ENCODE measurements at places on chromosomes 3 and 15.

GRCh38 chr3:47019201-47019600 lies 39.7 kb downstream of the NBEAL2 start:
- DNase-seq: no peak

DNA sequence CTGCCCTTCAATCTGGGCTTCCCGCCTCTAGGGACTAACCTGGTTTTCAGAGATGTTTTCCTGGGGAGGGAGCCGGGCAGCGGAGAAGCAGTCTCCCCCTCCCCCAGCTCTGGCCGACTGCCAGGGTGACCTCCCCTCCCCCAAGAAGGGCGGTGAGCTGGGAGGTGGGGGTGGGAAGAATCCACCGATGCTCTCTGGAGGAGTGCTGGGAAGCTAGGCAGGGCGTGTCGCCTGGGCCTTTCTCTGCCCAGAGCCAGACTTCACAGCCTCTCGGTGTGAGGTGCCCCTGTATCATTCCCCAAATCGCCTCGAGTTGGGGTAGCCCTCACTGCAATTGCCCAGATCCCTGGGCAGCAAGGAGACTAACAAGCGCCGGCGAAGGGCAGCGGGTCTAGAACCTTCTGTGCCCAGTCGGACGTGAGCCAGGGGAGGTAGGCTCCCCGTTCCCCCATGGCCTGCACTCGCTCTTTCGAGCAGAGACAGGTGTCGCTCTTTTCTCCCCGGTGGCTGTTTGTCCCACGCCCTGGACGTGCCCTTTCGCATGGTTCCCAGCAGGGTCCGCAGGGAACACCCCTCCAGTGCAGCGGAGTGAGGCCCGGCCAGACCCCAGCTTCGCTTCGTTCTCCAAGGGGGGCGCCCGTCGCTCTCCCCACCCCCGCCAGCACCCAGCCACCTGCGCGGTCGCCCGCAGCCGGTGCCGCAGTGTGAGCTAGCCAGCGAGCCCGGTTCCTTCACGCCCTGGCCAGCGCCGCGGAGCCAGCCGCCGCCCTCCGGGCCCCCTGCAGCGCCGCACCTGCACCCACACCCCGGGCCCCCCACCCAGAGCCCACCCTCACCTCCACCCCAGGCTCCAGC lies 1.1 kb downstream of the RAB6B start:
- DNase-seq: no peak

GRCh38 chr3:50714946-50715345 lies 40.2 kb downstream of the DOCK3 start:
- DNase-seq: no peak

DNA sequence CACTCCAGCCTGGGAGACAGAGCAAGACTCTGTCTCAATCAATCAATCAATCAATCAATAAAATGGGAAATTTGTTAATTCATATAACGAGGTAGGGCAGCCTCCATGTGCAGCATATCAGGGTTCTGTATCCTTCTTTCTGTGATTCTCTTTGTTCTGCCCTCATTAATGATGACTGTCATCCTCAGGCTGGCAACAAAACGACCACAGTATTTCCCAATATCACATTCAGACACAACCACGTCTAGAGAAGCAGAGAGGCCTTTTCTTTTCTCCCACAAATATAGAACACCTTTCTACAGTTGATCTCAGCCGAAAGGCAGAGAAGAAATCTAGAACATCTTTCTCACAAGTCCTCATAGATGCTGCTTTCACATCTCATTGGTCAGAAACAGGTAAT lies 11.2 kb downstream of the CEP19 start:
- no peak for DNase-seq

DNA sequence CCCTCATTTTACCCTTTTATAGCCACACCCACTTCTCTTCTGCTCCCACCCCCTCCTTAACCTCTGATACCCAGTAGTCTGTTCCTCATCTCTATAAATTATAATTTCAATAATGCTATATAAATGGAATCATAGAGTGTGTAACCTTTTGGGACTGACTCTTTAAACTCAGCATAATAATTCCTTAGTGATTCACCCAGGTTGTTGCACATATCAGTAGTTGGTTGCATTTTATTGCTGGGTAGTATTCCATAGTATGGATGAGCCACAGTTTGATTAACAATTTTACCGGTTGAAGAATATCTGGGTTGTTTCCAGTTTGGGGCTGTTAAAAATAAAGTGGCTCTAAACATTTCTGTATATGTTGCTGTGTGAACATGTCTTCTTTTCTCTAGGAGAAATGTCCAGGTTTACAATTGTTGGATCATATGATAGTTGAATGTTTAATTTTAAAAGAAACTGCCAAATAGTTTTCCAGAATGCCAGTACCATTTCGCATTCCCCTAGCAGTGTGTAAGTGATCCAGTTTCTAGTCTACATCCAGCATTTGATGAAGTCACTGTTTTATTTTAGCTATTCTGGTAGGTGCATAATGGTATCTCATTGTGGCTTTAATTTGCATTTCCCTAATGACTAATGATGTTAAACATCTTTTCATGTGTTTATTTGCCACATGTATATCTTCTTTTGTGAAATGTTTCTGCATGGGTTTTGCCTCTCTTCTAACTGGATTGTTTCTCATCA lies 68.5 kb downstream of the VPS8 start:
- no peak for DNase-seq

- DNase-seq: peak; percentile 42
These were observed 80.0 kb downstream of the SQOR start for GRCh38 chr15:45714590-45715488.

DNA sequence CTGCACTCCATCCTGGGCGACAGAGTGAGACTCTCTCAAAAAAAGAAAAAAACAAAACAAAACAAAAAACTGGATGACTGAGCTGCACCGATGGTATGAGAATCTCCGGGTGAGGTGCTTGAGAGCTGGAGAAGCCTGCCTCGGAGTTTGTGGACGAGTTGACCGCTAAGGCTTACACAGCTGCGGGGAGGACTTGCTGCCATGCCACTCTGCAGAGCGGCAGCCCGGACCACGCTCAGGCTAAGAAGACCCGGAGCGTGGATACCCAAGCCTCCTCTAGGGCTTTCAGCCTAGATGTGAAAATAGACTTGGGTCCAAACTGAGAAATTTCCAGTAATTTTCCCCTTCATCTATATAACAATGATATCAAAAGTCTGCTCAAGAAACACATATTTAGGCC lies 16.0 kb downstream of the NRROS start:
- DNase-seq: no peak

DNA sequence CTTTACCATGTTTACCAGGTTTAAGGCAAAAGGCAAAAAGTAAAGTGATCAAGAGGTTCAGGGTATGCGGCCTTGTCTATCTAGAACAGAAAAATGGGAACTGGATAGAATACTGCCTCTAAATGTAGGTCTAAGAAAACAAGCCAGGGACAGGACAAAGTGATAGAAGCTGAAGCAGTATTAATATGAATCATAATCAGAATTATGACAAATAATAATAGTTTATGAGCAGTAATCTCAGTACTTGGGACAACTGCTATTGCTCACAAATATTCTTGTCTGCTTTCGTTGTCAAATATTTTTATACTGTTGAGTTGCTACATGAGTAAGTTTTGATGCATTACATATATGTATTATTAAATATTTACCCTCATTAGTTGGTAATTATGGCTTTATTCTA lies 356.9 kb upstream of the RBMS3 start:
- DNase-seq: no peak

- DNase-seq: no peak
These were observed 61.2 kb downstream of the THBS1 start for GRCh38 chr15:39642011-39642640.

- no peak for DNase-seq
These were observed 61.3 kb downstream of the CORO2B start for GRCh38 chr15:68639926-68640600.

DNA sequence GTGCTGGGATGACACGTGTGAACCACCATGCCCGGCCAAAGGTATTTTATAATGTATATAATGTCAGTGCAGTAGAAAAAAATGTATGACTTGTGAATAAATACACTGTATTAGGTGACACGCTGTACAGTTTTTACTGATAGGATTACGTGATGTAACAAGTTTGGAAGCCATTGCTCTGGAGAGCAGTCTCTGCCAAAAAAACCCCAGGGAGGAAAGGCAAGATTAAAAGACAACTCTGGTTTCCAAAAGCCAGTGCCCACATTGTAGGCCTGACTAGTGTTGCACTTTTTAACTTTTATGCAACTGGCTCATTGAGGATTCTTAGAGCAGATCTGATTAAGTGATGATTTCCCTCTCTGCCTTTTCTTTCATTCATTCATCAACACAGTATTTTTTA lies 62.0 kb upstream of the SLC2A2 start:
- DNase-seq: no peak

DNA sequence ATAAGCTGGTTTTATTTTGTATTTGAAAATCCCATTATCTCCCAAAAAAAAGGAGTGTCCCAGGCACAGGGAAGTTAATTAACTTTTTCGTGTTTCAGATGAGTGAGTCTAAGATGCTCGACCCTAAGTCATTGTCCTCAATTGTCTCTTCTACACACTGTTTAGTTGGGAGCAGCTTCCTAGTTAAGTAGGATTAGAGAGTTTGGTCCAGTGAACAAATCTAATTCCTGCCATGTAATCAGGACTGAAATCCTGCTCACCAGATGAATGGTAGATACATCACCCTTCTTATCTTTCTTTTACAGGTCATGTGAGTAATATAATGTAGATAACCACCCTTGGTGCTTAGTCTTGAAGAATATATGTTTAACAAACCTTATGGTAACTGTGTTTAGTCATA lies 228.9 kb upstream of the MANF start:
- DNase-seq: no peak

GRCh38 chr3:160725338-160725737 lies 30.7 kb upstream of the PPM1L start:
- no peak for DNase-seq

GRCh38 chr3:126050050-126050392 lies 33.9 kb downstream of the SLC41A3 start:
- no peak for DNase-seq

DNA sequence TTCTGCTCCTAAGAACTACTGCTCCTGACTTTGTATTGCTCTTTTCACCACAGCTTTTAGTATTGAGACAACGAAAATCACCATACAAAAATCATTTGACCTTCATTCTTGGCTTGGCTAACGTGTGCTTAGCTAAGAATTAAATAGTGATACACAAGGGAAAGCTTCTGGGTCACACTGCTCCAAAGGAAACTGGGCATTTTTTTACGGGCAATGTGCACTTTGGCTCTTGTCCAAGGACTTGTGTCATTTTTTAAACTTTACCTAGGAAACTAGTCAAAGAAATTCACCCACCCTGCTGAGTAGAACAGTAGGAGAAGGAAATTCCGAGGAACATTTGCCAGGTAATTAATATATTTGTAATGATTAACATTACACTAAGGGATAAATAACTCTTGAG lies 19.8 kb downstream of the WDR72 start:
- DNase-seq: no peak

DNA sequence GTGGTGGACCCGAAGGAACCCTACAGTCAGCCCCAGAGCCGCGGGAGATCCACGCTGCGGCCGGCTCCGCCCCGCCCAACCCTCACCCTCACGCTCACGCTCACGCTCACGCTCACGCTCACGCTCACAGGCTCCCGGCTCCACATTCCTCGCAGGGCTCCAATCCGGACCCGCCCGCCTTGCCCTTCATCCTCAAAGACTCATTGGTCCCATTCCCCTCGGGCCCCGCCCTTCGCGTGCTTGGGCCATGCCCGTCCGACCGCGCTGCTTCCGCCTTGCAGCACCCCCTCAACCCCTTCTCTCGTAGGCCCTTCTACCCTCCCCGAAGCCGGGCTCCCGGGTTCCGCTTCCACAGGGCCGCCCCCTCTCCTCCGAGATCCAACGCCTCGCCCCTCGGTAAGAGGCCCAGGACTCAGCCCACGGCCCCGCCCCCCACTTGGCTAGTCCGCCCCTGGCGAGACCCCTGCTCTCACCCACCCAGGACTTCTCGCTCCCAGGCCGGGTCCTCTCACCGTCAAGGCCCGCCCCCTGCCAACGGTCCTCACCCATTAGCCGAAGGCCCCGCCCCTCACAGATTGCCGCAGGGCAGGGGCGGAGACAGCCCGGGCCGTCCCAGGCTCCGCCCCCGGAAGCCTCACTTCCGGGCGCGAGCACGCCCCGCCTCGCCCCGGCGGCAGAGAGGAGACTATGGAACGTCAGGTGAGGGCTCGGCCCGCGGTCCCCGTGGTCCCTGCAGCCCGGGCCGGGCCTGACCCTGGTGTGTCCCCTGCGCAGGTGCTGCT lies at the start of gene APEH:
APEH (plus strand) TSS at position 637 of the 782 bp plus-strand sequence; CDS start at position 688, 51 bp downstream.
- DNase-seq: peak; percentile 99

- no peak for DNase-seq
These were observed 164.3 kb downstream of the NSMCE3 start for GRCh38 chr15:29105151-29105854.

- no peak for DNase-seq
These were observed 2.1 kb upstream of the SMCO1 start for GRCh38 chr3:196517162-196517800.

- no peak for DNase-seq
These were observed 7.8 kb downstream of the EMC3 start for GRCh38 chr3:9978710-9979305.

GRCh38 chr3:191348098-191348497 lies 17.8 kb upstream of the UTS2B start:
- no peak for DNase-seq

DNA sequence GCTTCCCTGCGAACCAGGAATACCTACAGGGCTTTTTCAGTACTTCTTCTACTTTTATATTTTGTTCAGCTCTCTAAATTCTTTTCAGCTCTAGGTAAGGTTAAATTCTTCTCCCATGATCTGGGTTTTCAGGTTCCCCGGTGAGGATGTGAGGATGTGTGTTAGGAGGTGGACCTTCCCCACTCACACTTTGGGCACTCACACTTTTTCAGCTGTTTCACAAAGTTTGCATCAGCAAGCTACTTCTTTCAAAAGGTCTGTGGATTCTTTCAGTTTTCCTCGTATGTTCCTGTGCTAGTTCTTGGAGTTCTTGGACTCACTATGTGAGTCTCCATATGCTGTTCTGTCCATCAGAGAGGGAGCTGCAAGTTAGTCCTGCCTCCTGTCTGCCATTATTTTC lies 13.9 kb upstream of the OR5K2 start:
- DNase-seq: no peak

GRCh38 chr3:190722181-190722905 lies 140.2 kb downstream of the GMNC start:
- DNase-seq: no peak

All from stimulated activated CD4-positive, alpha-beta T cell treated with anti-CD3 and anti-CD28 coated beads, Interleukin-15, amount 100 ng/mL, for 48 hours (primary cell).